ENCODE measurements at places on chromosomes 2 and 18. TPM values are rescaled to one million over a fixed set of nuclear protein-coding genes. Genes with fewer than 3 reads are reported as not detected.

The DUSP19 gene
- 10.6 TPM for total RNA-seq

The ADAM23 gene
- total RNA-seq = 64.8 TPM

The ACKR3 gene
- 35.9 TPM for total RNA-seq

GRCh38 chr18:58148954-58149471 lies 105.0 kb downstream of the NEDD4L start:
- H3K4me3 ChIP-seq = no peak overlapping the region
- no peaks in the 10 kb centered on the region for H3K27me3 ChIP-seq
- no peak for DNase-seq
- H3K4me1 ChIP-seq = no peaks in the 10 kb centered on the region

DNA sequence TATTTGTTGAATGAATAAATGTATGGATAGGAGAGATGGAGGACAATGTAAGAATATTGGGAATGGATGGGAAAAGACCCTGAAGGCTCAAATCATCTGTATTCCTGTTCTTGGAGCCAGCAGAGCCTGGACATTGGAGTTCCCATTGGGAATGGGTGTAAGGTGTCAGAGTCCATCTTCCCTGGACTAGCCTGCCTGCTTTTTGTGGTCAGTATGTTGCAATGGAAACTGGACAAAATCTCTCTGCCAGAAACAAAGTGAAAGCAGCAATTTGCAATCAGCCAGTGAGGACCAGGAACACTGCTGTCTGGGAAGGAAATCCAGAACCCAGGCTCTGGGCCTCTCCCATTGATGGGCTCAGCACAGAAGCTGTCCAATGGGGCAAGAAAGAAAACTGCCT lies 83.5 kb upstream of the SKOR2 start:
- H3K27ac ChIP-seq = no peak overlapping the region
- no peaks in the 10 kb centered on the region for H3K4me1 ChIP-seq
- H3K27me3 ChIP-seq = peaks cover 27% of the 10 kb centered on the region
- DNase-seq = no peak
- no peak overlapping the region for H3K4me3 ChIP-seq

GRCh38 chr2:234879671-234880455 lies 72.0 kb upstream of the SH3BP4 start:
- no peak for DNase-seq
- H3K4me3 ChIP-seq = no peak overlapping the region
- H3K27ac ChIP-seq = no peak overlapping the region
- no peaks in the 10 kb centered on the region for H3K27me3 ChIP-seq
- no peaks in the 10 kb centered on the region for H3K36me3 ChIP-seq
- peaks cover 12% of the 10 kb centered on the region for H3K4me1 ChIP-seq

GRCh38 chr2:43899589-43899988 lies 60.8 kb downstream of the ABCG8 start:
- no peak overlapping the region for H3K4me3 ChIP-seq
- no peaks in the 10 kb centered on the region for H3K4me1 ChIP-seq
- peaks cover 18% of the 10 kb centered on the region for H3K36me3 ChIP-seq
- DNase-seq = no peak
- no peaks in the 10 kb centered on the region for H3K27me3 ChIP-seq
- H3K27ac ChIP-seq = no peak overlapping the region

DNA sequence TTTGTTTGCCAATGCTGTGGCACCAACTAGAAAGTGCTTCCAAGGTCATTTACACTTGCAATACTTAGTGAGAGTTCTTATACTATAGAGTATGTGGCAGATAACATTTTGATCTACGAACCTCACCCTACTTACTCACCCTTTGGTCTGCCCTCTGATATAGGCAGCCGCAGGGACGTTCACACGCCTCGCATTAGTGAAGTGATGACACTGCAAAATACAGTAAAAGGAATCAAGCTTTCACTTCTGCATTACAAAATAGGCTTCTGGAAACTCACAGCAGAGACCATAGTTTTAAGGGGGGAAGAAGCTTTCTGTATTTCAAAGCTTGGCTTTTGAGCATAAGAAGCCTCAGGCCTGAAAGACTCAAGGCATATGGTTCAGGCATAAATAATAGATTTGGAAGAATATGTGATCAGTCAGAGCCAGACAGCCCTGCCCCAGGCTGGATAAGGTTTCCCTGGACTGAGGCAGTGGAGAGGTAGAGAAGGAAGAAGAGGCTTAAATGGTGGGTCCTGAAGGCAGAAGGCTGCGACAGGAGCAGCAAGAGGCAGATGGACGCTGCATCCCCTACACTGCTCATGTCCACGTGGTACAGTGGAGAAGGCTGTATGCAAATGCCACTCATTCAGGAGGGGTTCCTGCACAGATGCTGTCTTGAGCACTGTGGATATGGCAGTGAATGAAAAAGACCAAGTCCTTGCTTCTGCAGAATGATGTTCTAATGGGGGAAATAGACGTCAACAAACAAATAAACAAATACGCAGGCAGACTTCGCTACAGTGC lies 63.1 kb downstream of the FECH start:
- no peaks in the 10 kb centered on the region for H3K4me1 ChIP-seq
- peak overlapping the region; percentile 53 for H3K27ac ChIP-seq
- no peak overlapping the region for H3K4me3 ChIP-seq

DNA sequence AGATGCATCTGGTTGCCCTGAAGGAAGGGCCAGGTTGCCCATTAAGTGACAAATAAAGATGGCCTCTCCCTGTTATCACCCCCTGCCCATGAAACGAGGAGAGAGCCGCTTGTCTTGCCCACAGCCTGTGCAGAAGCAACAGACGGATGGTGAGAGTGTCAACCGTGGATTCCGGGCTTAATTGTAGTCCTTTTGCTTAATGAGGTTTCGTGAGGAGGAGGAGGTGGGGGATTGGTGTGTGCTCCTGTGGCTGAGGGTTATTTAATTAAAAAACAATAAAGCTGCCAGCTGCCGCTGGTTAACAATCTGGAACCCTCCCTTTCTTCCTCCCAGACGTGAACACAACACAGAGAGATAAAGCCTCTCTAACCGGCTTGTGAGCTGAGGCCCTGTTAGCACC lies 188.0 kb upstream of the PARD3B start:
- H3K27me3 ChIP-seq = no peaks in the 10 kb centered on the region
- H3K4me3 ChIP-seq = no peak overlapping the region
- H3K27ac ChIP-seq = no peak overlapping the region
- no peak for DNase-seq

DNA sequence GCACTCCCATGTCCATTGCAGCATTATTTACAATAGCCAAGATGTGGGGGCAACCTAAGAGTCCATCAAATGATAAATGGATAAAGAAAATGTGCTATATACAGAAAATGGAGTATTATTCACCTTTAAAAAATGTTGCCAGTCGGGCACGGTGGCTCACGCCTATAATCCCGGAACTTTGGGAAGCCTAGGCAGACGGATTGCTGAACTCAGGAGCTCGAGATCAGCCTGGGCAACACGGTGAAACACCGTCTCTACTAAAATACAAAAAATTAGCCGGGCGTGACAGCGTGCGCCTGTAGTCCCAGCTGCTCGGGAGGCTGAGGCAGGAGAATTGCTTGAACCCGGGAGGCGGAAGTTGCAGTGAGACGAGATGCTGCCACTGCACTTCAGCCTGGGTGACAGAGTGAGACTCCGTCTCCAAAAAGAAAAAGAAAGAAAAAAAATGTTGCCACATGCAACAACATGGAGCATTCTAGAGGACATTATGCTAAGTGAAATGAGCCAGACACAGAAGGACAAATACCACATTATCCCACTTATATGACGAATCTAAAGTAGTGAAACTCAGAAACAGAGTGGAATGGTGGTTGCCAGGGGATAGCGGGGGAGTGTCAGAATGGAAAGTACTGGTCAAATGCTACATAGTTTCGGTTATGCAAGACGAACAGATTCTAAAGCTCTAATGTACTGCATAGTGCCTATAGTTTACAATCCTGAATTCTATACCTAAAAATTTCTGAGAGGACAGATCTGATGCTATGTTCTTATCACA lies 1385.6 kb upstream of the TMEFF2 start:
- no peaks in the 10 kb centered on the region for H3K36me3 ChIP-seq
- H3K4me1 ChIP-seq = no peaks in the 10 kb centered on the region
- H3K27me3 ChIP-seq = no peaks in the 10 kb centered on the region
- H3K27ac ChIP-seq = no peak overlapping the region
- H3K4me3 ChIP-seq = no peak overlapping the region

DNA sequence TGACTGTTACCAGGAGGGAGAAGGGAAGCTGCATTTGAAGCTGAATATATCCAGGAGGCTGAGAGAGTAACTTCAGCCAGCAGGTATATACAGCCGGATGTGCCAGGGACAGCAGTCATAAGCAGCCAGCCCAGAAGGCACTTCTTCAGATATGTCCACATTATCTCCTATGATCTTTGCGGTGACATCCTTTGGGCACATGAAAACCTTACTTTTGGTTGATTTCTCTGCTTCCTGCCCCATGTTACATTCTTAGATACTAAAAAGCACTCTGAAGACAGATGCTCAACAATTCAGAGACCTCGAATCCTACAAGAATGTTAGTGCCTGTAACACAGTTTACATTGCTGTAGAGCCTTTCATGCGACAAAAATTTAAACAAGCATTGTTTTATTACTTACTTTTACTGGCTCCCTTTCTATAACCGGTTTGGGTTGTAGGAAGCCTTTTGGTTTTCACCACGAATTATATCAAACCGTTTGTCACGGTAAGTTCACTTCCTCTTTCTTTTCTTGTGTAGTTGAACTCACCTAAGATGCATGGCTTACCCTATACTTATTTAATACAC lies 50.3 kb upstream of the TLK1 start:
- H3K27me3 ChIP-seq = no peaks in the 10 kb centered on the region
- H3K4me3 ChIP-seq = no peak overlapping the region
- no peak overlapping the region for H3K27ac ChIP-seq
- no peaks in the 10 kb centered on the region for H3K36me3 ChIP-seq
- no peaks in the 10 kb centered on the region for H3K4me1 ChIP-seq

Data from heart right ventricle (tissue), 16 donors.